ENCODE measurements at places on chromosomes 11 and 22. TPM values are rescaled to one million over a fixed set of nuclear protein-coding genes. Genes with fewer than 3 reads are reported as not detected.

Gene PLAAT5
- total RNA-seq, result not detected

Gene UBQLNL
- 0.23 TPM for total RNA-seq

Gene KCNE3
- 2.1 TPM for total RNA-seq

- peak; percentile 75 for DNase-seq
Measured at GRCh38 chr22:38177926-38178604, 3.6 kb downstream of the PLA2G6 start.

DNA sequence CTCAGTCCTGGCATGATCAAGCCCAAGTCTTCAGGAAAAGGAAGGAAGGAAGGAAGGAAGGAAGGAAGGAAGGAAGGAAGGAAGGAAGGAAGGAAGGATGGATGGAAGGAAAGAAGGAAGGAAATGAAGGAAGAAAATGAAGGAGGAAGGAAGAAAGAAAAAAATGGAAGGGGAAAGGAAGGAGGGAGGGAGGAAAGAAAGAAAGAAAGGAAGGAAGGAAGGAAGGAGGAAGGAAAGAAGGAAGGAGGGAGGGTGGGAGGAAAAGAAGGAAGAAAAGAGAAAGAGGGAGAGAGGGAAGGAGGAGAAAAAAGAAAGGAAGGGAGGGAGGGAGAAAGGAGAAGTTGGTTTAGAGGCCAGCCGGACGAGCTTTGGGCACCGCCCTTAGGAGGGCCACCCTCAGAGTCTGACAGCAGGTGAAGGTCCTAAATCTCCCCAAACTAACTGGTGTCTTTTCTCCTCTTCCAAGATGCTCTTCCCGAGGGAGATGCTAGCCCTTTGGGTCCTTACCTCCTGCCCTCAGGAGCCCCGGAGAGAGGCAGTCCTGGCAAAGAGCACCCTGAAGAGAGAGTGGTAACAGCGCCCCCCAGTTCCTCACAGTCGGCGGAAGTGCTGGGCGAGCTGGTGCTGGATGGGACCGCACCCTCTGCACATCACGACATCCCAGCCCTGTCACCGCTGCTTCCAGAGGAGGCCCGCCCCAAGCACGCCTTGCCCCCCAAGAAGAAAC lies 122.8 kb downstream of the SEZ6L start:
- no peak for DNase-seq

DNA sequence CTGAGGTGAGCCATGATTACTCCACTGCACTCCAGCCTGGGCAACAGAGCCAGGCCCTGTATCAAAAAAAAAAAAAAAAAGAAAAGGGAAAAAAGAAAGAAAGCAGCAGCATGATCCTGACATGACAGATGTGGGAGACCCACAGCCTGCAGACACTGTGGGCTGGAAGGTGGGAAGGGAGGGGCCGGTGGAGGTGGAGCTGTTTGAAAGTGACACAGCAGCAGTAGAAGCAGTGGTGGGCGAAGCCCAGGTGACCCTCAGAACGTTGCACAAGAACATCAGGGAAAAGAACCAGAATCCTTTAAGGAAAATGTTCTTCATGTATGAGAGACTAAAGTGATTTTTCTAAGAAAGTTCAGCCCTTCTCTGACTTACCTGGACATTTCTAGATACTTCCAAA lies 26.3 kb upstream of the SCGB1A1 start:
- DNase-seq, result no peak

Measured in left lobe of liver (tissue), 2 donors.